Endothelial cell (in vitro differentiated cells): ENCODE measurements at places on chromosomes 2 and 18. TPM values are rescaled to one million over a fixed set of nuclear protein-coding genes. Genes with fewer than 3 reads are reported as not detected.

DNA sequence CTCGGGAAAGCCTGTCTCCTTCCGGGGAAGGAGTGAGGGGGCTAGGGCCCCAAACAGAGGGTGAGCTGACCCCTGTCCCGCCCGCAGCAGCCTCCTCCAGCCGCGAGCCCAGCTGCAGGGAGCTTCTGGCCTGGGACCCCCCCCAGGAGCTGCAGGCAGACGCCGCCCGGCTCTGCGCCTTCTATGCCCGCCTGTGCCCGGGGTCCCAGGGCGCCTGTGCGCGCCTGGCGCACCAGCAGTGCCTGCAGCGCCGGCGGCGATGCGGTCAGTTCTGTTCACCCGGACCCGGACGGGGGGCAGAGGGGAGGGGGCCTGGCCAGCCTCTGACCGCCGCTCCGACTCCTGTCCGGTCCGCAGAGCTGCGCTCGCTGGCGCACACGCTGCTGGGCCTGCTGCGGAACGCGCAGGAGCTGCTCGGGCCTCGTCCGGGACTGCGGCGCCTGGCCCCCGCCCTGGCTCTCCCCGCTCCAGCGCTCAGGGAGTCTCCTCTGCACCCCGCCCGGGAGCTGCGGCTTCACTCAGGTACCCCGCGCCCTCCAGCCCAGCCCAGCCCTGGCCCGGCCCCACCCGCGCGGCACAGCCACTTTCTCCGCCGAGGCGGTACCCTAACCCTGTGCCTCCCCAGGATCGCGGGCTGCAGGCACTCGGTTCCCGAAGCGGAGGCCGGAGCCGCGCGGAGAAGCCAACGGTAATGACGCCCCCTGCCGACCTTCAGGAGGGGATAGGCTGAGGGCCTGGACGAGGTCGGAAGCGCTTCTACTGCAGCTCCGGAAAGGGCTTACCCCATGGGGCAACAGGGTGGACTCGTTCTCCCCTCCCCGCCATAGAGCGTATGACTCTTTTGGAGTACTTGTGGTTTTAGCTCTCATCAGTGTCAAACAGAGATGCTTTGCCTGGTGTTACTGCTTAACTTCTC lies 2.0 kb upstream of the CHRND start:
- DNase-seq: peak; percentile 69

- DNase-seq: no peak
These were observed 27.5 kb downstream of the ZNF638 start for GRCh38 chr2:71358931-71359671.

DNA sequence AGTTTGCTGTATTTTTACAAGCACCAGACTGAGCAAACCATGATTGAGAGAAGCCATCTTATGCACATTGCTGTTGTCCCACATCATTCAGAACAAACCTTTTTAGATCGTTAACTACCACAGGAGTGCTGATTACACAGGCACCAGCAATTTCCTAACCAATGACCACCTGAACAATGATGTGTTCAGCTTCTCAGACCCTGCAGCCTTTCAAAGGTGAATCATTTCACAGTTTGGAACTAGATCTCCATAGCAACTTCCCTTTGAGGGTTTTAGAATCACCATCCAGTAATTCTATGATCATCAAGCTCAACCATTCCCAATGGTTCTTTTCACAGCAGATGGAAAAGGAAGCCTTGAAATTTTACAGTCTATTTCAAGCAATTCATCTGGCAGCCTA lies 71.4 kb downstream of the OLA1 start:
- DNase-seq: no peak

GRCh38 chr2:197710424-197711042 lies 5.4 kb downstream of the MARS2 start:
- no peak for DNase-seq

The UGT1A1 gene
- not detected for total RNA-seq

The EVA1A gene
- total RNA-seq: 19.9 TPM

The TUBA4A gene
- total RNA-seq: 18.7 TPM

GRCh38 chr2:95015261-95015912 lies 10.1 kb upstream of the MAL start:
- DNase-seq: no peak

- DNase-seq: no peak
These were observed 437.4 kb downstream of the PIK3C3 start for GRCh38 chr18:42392416-42392815.

DNA sequence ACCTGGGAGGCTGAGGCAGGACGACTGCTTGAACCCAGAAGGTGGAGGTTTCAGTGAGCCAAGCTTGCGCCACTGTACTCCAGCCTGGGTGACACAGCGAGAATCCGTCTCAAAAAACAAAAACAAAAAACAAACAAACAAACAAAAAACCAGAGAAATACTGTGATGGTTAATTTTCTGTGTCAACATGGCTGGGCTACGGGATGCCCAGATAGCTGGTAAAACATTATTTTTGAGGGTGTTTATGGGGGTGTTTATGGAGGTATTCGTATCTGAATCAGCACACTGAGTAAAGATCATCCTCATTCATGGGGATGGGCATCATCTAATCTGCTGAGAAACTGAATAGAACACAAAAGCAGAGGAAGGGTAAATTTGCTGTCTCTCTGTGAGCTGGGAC lies 40.8 kb upstream of the COX7A2L start:
- no peak for DNase-seq

- no peak for DNase-seq
These were observed 30.5 kb downstream of the SLC1A4 start for GRCh38 chr2:65019675-65020195.

- no peak for DNase-seq
These were observed 1220.4 kb upstream of the ZEB2 start for GRCh38 chr2:145740302-145740701.

- DNase-seq: no peak
These were observed 8.5 kb downstream of the SP140L start for GRCh38 chr2:230335461-230335863.

GRCh38 chr2:112343827-112344585 lies 68.6 kb downstream of the ZC3H6 start:
- no peak for DNase-seq

DNA sequence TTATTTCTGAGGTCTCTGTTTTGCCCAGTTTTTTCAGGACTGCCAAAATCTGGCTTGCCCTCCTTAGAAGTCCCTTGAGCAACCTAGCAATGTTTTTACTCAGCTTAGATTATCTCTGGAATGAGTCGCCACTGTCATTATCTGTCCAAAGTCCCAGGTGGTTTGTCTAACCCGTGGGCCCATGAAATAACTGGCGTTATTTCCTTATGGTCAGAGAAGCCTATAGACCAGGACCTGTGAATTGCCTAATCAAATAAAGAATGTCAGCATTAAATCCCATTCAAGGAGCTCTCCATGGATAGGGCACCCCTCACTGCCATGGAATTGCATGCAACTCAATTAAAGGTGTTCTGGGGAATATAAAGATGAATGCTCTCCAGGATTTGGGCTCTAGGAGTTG lies 373.9 kb downstream of the SETBP1 start:
- no peak for DNase-seq

- DNase-seq: no peak
These were observed 23.8 kb upstream of the ODC1 start for GRCh38 chr2:10471955-10472354.

- no peak for DNase-seq
These were observed 45.5 kb downstream of the FMNL2 start for GRCh38 chr2:152380261-152381055.

The MARCHF4 gene
- 0.46 TPM for total RNA-seq

DNA sequence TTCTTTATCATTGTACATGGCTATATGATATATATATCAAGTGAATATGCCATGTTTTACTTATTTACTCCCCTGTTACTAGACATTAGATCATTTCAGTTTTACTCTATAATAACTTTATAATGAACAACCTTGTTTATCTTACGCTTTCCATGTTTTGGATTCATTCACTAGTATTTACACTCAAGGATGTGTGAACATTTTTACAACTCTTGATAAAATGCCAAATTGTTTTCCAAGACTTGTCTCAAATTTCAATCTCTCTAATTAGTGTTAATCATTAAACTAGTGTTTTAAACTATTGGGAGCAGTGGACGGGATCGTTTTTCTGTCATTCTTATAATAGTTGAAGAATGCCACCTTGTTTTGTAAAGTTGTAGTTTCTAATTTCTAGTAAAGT lies 51.5 kb upstream of the B3GNT7 start:
- DNase-seq: no peak

The POMC gene
- total RNA-seq: 0.64 TPM

The COL6A3 gene
- total RNA-seq: 1.6 TPM

GRCh38 chr18:57698571-57699276 lies 77.1 kb upstream of the NARS1 start:
- no peak for DNase-seq

GRCh38 chr2:186992597-186992996 lies 143.6 kb upstream of the ZSWIM2 start:
- DNase-seq: no peak

GRCh38 chr18:75141166-75141565 lies 67.8 kb downstream of the PTGR3 start:
- DNase-seq: no peak

- no peak for DNase-seq
These were observed 186.4 kb downstream of the PRKCE start for GRCh38 chr2:45837812-45838341.

DNA sequence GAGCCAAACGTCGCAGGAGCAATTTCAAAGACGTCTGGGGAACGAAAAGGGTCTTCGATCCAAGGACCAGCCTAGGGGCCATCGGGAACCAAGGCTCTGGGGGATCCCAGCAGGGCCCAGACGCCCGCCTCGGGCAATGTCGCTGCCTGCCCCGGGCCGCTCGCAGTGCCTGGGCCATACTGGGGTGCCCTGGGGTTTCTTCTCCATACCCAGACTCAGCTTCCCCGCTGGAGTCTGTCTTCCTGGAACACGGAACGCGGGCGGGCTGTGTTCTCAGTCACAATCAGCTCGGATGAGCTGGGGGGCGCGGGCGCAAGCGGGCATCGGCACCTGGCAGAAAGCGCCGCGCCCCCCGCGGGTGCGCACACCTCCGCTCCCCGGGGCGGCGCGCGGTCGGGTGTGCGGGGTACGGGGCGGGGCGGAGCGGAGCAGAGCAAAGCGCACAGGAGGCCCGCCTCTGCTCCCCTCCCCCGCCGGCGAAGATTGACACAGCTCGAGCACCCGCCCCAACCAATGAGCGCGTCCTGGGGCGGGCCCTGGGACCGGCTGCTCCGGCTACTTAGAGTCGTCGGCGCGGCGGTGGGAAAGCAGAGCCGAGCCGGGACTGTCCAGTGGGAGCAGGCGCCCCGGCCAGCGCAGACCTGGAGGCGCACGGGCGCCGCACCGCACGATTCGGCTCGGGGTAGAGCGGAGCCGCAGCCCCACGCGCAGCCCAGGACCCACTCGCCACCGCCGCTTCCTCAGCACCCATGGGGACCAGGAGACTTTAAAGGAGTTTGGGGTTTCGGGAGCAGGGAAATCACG lies at the start of gene LRATD1:
TSS of gene LRATD1 (plus strand) at position 585 of the 804 bp plus-strand sequence. CDS start 1,263 bp downstream, outside the sequence.
- peak; percentile 96 for DNase-seq

DNA sequence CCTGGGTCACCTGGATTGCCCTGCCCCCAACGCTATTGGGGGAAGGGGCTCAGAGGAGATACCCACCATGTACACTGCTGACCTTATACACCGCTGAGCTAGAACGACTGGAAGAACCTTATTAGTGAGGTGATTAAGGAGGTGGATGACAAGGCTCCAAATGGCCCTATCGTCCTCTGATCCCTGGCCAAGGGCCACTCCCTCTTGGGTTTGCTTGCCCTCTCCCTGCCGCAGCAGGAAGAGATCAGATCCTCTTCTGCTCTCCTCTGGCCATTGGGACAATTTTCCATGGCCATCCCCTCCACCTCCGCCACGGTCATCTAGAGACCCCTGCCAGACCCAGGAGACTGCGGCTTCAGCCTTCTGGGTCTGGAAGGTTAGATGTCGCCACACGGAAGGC lies 1.2 kb downstream of the ZNF514 start:
- DNase-seq: no peak

DNA sequence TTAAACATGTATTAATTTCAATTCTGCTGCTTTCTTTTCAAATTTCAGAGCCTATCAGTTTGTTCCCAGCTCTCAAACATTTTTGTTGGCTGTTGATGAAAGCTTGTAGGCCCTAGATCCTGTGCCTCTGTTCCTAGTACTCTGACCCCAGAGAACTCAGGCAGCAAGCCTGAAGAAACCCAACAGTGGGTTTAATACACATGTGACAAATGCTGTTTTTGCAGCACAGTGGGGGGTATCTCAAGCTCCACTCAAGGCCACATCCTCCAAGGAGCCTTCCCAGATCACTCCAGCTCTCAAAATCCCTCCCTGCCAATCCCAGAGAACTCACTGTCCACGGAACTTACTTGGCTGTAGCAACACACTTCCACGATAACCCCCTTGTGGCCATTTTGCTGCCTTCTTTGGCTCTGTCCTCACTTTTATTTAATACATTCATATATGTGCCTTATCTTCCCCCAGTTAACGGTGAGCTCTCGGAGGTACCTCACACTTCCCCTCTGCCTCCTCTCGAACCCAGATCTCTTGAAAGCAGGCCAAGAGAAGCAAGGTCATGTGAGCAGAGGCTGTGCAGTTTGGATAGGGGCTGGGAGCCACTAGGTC lies 122.4 kb downstream of the TNS1 start:
- no peak for DNase-seq

The DYSF gene
- total RNA-seq: 566 TPM

DNA sequence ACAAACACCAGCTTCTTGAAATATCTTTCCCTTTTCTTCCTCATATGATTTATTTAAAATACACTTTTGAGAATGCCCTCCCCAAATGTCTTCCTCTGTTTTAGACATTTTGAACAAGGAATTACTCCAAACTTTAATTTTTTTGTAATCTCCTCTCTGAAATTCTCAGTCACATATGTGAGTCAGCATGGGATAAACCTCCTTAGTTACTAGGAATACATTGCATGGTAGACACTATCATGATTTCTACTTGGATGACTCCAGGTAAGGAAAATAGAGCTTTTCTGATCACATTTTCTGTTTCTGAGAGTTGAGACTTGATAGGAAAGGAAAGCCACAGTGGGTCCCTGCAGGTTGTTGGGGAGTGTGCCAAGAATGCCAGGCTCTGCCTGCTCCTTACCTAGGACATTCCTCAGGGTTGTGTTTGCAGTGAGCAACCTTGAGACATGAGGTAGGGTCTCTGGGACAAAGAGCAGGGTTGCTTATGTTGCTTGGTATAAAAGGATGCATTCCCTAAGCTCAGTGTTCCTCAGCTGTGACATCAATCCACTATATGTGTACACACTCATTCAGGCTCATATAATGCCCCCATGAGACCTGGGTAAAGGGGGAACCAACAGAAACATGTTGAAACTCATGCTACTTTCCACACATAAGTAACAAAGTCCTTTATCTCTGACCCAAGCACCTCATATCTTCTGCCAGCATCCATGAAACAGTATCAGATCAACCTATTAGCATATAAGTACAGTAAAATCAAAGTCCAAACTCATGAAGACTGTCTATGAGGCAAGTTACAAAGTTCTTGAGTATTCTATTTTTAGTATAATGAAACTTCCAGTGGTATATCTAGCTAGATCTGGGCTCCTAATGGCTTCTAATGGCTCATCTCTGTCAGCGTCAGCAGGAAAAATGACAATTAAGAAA lies 112.8 kb upstream of the SCN1A start:
- no peak for DNase-seq

The TEX44 gene
- total RNA-seq: not detected

GRCh38 chr2:60796573-60797509 lies 40.8 kb downstream of the PAPOLG start:
- no peak for DNase-seq

The LRRTM4 gene
- total RNA-seq: 1.8 TPM

The EPG5 gene
- total RNA-seq: 26.1 TPM
